NCI-H1417 (cell line): ENCODE measurements at places on chromosomes 4 and X.

- no peak for DNase-seq
Measured at GRCh38 chr4:140162596-140162995, 8.6 kb upstream of the MAML3 start.

DNA sequence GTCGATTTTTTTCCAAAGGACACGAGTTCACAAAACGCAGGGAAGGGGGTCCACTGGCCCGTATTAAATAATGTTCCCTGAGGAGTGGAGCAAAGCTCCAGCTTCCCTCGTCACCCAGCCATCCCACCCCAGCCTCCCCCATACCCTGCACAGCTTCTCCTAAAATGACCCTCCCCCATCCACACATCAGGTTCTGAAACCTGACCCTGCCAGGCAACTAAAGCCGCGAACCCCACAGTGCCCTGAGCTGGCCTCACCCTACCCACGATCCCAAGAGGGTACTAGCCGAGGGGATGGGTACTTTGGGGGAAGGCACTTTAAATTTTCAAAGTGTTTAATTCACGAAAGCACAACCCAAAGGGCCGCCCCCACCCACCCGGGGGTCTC is 634 bp downstream of the APOO start:
- DNase-seq = peak; percentile 24

DNA sequence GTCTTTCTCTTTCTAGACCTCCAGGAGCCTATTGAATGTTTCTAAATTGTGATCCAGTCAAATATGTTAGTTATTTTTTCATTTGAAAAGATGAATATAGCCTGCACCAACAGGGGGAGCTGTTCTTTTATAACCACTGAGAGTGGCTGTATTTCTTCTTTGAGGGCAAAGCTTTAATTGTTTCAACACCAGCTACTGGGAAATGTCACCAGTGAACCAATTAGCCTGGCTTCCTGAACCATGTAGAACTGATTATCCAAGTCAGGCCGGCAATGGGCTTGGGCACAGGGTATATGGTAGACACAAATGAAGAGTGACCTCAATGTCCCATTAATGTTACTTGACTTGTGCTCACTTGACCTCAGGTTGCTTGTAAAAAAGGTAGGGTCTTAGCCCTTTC is 4.8 kb upstream of the DAPP1 start:
- DNase-seq = peak; percentile 30

DNA sequence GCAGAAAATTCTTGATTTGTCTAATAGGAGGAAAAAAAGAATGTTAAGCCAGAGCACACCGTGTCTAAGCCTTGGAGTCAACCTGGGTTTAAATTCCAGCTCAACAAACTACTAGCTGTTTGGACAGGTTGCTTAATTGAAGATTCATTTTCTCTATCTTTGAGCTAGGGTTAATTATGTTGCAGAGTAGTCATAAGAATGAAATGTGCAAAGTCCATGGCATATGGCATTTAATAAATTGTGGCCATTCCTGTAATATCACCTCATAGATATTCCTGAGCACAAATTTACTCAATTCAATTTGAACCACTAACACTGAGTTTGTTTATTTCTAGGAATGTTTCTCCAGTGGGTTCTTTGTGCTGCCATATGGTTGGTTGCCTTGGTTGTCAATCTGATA is 4.6 kb downstream of the TMEM144 start:
- DNase-seq = no peak

DNA sequence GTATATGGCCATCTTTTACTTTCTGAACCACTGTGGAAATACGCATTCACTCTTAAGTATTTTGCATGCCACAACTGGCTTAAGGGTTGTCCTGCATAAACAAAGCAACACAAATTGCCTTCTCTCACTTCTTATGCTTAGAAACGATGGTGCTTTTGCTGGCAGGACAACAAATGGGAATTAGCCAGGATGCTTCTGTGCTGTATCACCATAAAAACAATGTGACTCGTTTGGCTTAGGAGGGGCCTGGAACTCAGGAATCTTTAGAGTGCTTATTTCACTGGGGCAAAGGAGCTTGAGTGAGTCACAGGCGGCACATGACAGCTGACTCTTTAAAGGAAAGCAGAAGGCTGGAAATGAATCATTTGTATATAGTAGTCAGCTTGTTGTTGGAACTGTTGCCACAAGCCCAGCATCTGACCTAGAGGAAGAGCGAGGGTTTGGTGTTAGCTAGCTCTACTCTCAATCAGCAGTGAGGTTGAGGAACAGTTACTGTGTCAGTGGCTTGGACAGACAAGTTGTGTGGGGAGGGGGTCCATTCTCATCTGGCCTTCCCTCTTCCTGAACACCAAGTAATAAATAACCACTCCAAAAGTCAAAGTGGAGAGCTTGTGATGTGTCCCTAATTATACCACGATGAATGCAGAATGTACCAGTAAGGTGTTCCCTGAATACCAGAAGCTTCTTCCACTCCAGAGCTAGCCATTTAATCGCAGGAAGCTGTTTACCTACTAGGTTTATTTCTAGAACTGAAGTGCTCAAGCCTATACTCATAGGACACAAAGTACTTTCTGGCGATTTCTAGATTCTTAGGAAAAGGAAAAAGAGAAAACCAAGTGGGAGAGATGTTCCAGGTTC is 293.1 kb downstream of the CAMK2D start:
- DNase-seq = no peak

DNA sequence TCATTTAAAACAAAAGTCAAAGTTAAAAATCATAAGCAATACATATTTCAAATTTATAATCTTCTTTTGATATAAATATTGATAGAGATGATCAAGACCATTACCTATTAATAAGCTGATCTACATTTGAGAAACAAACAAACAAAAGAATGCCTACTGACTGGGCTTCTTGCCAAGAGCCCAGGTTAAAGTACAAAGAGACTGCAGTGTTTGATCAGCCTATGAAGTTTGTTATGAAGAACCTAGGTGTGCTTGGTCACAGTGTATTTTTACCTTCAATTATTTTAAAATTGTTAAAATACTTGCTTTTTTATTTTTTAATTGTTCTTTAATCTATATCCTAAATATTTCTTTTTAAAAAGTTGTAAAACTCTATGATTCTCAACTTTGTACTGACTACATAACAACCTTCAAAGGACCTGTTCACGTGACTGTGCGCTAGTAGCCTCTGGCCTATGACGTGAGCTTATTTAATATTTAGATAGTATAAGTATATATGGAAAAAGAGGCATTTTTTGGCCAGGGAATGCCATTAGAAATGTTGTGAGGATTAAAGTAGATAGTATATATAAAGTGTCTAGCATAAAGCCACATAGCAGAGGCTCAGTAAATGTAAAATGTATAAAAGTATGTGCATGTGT is 11.4 kb upstream of the SLC39A8 start:
- no peak for DNase-seq

GRCh38 chr4:146699910-146700309 is 61.2 kb downstream of the POU4F2 start:
- DNase-seq = no peak

DNA sequence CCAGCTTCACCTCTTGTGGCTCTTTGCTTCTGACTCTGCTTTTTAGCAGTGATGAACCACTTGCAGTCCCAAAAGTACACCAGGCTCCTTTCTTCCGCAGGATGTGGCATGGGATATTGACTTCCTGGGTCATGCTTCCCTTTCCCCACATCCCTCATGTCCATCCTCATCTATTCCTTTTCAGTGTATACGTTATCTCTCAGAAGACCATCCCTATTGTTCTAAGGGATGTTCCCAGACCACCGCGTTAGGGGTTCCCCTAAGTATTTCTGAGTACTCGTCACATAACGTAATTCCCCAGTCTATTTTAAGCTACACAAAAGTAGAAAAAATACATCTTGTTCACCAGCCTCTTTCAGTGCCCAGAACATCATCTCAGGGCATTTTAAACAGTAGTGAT is 71.1 kb upstream of the NLGN4X start:
- DNase-seq = no peak

GRCh38 chr4:144342949-144343760 is 202.6 kb upstream of the GYPA start:
- no peak for DNase-seq

DNA sequence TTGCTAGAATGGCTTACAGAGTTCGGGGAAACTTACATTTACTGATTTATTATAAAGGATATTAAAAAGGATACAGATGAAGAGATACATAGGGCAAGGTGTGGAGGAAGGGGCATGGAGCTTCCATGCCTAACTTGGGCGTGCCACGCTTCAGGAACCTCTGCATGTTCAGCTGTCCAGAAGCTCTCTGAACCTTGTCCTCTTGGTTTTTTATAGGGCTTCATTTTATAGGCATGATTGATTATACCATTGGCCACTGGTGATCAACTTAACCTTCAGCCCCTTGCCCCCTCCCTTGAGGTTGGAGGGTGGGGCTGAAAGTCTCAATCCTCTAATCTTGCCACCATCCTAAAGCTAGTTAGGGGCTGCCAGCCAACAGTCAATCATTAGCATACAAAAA is 10.7 kb downstream of the SMAD1 start:
- no peak for DNase-seq

DNA sequence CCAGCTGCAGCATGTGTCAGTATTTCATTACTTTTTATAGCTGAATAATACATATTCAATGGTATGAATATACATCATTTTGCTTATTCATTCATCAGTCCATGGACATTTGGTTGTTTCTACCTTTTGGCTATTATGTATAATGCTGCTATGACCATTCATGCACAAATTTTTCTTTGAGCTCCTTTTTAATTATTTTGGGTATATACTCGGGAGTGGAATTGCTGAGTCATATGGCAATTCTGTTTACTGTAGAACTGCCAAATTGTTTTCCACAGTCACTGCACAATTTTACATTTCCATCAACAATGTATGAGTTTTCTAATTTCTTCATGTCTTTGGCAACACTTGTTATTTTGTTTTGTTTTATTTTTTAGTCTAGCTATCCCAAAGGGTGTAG is 405.9 kb upstream of the PITX2 start:
- no peak for DNase-seq

GRCh38 chr4:16255730-16256129 is 29.5 kb upstream of the TAPT1 start:
- DNase-seq = no peak

DNA sequence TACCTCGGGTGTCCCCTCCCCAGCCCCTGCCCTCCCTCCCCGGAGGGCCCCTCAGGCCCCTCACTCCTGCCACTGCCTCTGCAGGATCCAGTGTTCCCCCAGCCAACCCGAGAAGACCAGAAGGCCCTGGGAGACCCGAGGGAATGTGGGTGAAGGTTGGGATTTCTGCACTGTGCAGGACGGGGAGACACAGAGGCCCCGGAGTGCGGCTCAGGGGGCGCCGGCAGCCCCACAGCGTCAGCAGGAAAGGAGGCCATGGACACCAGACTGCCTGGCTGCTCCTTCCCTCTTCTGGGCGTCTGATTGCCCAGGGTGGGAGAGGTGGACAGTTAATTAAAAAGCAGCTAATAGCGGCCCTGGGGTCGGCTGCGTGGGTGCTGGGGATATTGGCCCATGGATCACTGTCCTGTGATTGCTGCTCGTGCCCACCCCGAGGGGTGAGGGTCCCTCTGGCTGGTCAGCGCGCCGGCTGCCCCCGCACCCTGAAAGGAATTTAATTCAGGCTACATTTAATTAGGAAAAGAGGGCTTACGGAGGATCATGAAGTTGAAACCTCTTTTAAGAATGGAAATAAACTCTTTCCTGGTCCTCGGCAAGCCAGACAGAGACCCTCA is 57.8 kb upstream of the NKX1-1 start:
- DNase-seq = no peak

DNA sequence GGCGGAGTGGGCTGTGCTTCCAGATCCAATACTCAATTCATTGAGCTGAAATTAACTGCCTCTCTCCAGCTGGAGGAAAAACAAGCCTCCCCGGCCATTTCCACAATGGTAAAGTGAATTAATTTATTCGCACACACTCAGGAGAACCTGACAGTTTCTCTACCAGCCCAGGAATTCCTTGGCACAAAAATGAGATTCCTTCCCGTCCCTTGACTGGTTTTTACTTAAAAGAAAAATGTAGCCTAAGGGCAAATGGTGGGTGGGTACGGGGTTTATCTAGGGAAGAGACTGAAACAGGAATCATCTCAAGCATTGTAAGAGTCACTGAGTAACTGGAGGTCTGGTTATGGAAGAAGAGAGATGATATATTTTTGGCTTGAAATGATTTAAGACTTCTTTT is 102.7 kb downstream of the VCX3A start:
- DNase-seq = no peak

DNA sequence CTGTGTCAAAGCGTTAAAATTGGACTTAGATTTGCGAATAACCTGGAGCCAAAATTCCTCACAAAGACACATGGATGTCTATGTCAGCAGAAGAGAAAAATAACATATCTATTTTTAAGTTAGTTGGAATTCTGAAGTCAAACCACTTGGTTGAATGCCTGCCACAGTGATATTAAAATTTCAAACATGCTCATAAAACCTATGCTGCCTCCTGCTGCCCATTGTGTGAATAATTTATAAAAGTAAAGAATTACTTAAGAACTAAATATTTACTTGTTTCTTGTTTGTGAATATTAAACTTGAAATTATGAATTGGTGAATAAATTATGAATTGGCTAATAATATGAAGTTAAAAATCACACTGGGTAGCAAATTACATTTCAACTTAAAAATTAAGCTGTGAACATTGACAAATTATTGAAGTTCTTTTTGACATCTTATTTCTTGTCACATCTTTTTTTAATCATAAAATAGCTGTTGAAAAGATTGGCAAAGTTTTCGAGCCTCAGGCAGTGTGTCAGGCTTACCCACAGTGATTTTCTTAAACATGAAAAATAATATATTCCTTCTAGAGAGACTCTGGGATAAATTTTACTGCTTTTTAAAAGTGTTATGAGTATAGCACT is 35.4 kb downstream of the FABP2 start:
- DNase-seq = no peak

- no peak for DNase-seq
Measured at GRCh38 chr4:137310593-137311490, 221.5 kb downstream of the PCDH18 start.

DNA sequence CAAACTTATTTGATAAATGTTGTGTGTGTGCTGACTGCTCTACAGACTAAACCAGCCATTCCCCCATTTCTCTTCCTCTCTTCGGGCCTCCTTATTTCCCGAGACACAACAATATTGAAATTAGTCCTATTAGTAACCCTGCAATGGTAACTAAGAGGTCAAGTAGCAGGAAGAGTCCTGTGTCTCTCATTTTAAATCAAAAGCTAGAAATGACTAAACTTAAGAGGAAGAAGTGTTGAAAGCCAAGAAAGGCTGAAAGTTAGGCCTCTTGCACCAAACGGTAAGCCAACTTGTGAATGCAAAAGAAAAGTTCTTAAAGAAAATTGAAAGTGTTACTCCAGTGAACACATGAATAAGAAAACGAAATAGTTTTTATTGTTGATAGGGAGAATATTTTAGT is 357.8 kb upstream of the SLC7A11 start:
- DNase-seq = no peak
